ENCODE measurements at places on chromosomes 3 and 15.

DNA sequence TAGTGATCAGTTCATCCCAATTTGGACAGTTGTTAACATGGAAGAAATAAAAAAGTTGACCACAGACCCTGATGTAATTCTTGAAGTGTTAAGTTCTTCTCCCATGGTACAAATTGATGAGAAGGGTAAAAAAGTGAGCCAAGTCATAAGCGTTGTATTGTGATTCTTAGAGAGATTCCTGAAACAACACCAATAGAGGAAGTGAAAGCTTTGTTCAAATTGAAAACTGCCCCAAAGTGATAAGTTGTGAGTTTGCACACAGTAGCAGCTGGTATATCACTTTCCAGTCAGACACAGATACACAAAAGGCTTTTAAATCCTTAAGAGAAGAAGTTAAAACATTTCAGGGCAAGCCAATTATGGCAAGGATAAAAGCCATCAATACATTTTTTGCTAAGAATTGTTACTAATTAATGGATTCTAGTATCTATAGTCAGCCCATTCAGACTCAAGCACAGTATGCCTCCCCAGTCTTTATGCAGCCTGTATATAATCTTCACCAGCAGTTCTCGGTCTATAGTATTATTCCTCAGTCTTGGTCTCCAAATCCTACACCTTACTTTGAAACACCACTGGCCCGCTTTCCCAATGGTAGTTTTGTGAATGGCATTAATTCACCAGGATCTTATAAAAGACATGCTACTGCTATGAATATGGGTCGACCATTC is 38.2 kb downstream of the CDIN1 start:
- no peak for DNase-seq

- no peak for DNase-seq
These were observed 386.6 kb upstream of the THBS1 start for GRCh38 chr15:39194106-39194830.

DNA sequence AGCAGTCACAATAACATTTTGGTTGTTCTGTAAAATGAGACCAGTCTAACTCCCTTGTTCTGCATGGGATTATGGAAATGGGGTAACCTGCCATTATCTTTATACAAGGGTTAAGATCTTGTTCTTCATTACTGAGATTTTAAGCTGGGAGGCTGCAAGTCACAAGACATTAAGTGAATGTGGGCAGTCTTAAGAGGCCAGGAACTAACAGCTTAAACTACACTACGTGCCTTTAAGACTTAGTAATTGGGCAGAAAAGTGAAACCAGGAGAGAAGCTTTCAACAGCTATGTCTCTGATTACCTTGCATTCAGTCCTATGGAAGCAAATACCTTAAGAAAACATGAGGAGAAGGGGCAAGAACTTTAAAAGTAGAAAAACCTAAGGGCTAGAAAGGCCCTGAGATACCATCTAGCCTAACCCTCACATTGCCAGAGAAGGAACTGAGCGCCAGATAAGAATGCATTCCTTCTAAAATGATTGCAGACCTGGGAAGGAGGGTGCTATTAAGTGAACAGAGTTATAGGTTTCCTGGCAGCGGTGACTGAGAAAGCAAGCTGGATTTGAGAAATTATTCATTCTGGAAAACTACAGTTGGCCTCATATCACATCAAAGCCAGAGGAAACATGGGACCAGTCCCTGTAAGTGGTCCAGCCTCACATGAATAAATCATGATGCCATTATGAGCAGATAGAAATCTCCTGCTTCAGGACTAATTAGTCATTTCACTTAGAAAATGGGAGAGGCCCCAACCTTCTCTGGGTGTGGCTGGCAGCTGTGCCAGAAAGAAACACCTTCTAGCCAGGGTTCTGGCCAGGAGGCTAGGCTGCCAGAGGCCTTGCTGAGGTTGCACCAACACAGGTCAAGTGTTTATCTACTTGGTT is 32.9 kb downstream of the DAPK2 start:
- no peak for DNase-seq

DNA sequence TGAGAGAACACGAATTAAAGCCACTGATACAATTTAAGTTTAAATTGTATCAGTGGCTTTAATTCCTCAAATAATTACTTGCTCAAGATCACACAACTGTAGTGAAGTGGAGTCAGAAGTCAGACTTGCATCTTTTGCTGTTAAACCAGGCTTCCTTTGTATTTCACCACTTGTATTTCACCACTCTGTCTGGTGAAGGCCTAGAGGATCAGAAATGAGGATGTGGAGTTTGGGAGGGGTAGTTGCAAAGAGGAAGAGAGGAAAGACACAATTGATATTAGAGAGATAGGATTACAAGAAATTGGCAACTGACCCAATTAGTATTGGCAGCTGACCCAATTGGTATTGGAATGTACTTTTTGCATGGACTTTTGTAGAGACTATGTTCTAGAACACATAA is 288.1 kb upstream of the GPR149 start:
- DNase-seq: peak; percentile 13

DNA sequence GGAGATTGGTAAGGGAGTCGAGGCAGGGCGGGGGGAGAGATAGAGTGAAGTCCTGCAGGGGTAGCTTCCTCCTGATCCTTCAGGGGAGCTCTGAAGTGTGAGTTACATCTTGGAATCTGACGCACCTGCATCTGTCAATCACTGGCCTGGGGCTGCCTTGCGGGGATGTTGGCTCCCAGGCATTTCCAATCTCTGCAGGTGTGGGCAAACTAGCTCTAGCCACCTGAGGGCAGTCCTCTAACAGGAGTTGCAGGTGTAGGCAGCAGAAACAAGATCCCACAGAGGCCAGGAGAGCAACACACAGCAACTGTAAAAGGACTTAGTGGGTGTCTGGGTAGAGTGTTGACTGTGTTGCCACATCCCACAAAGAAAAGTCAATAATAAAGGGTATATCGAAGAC is 63.6 kb downstream of the ZNF621 start:
- no peak for DNase-seq

- no peak for DNase-seq
These were observed 95.0 kb downstream of the C3orf70 start for GRCh38 chr3:185057829-185058228.

DNA sequence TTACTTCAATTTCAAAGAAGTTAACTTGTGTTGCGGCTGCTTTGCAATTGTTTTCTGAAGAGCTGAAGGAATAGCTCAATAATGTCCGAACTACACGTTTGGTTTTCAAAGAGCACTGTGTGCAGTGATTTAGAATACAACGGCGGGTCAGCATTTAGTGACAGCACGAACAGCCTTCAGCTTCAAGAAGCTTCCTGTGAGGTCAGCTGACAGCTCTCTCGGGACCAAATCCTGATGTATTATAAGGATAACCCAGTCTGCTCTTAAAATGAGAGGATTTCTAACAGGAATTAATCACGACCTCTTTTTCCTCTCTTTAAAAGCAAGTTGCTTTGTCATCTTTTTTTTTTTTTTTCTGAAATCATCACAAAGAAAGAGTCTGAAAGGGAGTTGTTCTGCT is 97.9 kb upstream of the UNC13C start:
- DNase-seq: no peak

- peak; percentile 7 for DNase-seq
These were observed 35.6 kb downstream of the SCAP start for GRCh38 chr3:47440131-47440530.

DNA sequence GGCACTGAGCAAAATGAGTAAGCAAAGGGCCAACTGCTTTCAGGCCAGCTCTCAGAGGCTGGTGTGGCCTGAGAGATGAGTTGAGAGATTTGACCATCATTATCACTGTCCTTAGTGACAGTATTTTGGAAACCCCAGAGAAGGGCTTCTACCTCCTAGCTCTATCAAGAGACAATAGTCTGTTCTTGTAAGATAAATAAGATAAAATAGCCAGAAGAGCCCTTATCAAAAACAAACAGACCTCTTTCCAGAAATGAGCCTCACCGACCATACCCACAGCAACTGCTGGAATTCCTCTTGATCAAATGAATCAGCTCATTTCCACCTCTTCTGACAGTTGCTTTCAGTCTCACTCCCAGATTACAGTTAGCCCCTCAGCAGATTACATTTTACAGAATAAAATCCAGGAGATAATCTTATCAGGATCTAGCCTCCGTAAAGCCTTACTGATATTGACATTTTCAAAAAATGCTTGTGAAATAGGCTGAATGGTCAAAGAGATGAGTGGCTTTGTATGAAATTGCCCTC is 4.5 kb downstream of the HDC start:
- DNase-seq: no peak

DNA sequence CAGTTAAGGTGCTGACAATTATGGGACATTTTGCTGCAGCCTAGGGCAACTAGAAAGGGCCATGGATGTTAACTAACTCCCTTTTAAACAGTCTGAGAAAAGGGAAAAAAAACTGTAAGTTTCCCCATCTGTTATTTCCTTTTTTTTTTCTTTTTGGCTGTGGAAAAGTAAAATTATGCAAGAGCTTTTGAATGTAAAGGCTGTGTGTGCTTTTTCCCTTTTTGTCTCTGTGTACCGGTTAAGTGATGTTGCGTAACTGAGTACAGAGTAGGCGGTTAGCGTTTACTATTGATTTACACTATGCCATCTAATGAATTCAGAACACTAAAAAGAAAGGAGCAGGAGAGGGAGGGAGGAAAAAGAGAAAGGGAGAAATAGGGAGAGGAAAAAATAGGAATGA is 403.6 kb downstream of the TIGIT start:
- no peak for DNase-seq

DNA sequence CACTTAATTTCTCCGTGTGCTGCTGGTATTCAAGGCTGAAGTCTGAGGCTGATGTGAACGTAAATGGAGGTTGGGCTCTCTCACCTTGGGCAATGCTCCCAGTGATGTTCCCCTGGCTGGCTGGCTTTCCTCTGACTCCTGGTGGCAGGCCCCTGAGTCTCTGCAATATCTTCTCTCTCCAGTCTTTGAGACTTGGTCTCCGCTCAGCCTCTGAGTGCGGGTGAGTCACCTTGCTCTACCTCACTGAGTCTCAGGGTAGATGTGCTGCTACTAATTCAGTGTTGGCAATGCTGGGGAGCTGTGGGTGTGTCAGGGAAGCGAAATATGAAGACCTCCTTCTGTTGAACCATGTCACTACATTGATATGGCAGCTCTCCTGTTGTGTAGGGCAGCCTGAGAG is 31.3 kb upstream of the TRIM59 start:
- DNase-seq: no peak

GRCh38 chr3:133294253-133294652 is 105.6 kb upstream of the BFSP2 start:
- no peak for DNase-seq

DNA sequence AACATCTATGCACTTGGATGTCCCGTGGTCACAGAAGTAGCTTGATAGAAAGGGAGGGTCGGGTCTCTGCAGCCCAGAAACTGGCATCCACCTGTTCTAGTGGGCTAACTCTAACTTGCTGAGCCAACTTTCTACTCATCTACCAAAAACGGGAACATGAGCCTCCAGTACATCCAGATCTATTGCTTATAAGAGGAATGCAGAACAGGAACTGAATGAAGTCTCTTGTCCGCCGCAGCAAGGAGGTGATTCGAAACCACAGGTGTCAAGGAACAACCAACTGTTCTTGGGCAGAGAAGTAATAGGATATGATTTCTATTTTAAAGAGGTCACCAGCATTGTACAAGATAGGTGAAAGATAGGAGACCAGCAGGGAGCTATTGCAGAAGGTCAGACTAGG is 17.9 kb downstream of the TERC start:
- no peak for DNase-seq

DNA sequence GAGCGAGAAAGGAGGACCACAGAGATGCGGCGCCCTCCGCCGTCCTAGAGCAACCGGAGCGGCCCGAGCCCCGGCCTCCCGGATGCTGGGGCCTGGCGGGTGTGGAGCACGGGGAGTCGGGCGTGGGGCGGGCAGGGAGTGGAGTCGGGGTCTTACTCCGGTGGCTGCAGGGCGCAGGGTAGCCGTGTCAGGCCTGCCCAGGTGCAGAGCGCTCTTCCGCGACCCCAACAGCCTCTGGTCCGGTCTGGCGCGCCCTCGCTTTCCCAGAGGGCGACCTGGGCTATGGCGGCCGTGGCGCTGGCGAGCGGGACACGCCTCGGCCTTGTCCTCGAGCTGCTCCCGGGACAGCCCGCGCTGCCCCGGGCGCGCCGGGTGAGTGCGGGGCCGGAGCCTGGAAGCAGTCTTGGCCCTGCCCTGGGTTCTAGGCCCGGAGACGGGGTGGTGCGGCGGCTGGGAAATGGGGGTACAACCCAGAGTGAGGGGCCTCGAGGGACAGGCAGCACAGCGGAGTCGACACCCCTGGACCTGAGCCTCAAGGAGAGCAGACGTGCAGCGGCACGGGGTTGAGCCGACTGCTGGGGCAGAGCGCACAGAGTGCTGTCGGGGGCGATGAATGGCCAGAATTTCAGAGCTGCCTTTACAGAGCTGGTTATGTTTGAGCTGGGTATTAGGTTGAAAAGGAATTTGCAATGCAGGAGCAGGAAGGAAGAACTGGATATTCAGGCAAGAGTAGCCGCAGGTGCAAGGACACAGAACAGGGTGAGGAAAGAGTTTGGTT is at the start of gene ZNF662:
Gene ZNF662, plus strand, starts transcription at position 73 of the 778 bp plus-strand sequence. CDS start 1,973 bp downstream, outside the sequence.
- peak; percentile 51 for DNase-seq

- no peak for DNase-seq
These were observed 97.8 kb upstream of the IGSF10 start for GRCh38 chr3:151558661-151559060.

DNA sequence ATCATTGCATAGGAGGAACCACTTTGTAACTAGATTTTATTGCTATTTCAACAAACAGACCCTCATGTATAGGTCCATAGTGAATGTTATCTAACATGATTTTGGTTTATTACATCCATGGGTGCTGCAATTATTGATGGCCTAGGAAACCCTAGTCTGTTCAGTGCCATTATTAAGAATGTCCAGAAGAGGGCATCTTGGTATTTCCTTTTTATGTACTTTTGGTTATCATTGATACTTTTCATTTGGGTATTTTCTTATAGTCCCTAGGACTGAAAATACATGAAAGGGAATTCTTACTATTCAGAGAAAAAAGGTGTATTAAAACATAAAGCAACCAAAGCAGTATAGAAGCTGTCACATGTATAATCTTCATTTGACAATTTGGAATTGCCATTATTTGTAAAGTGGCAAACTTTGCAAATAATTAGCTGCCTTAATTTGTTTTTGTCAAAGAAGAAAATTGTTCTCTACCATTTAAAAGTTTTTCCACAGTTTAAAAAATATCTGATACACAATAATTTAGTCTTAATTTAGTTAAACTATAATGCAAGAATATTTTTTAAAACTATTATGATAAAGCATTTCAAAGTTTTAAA is 48.7 kb downstream of the CNOT10 start:
- no peak for DNase-seq

GRCh38 chr15:85009435-85009834 is 27.8 kb downstream of the PDE8A start:
- no peak for DNase-seq

- DNase-seq: no peak
These were observed 20.2 kb downstream of the DUOX2 start for GRCh38 chr15:45093622-45094357.

DNA sequence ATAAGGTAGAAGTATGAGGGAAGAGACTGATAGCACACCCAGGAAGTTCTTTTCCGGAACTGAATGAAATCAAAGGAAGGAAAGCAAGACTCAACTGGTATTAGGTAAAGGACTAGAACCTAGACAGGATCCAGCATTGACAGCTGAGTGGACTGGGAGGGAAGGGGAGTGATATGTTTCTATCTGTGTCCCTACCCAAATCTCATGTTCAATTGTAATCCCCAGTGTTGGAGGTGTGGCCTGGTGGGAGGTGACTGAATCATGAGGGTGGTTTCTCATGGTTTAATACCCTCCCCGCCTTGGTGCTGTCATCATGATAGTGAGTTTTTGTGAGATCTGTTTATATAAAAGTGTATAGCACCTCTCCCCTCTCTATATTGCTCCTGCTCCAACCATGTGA is 415.9 kb upstream of the KCNMB2 start:
- no peak for DNase-seq
